ENCODE measurements at places on chromosomes 6 and 20.

DNA sequence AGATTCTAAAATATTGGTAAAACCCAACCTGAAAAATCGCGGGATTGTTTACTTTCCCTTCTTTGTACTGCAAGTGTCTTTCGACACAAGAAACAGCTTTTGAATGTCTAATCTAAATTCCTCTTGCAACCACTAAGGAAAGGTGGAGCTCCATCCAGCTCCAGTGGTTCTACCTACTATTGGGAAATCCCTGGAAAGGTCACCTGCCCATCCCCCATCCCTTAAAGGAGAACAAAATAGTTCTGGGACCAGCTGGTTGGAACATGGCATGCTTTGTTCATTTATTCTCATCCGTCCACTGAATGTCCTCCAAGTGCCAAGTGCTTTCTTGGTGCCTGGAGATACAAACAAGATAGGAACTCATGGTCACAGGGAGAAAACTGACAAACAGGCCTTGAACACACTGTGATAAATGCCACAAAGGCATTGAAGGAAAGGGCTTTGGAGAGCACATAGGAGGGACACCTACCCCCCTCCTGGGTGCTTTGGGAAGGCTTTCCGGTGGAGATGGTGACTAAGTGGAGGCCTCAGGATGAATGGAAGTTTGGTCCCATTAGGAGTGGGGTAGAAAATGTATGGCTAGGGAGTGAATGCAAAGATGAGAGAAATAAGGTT lies 2.3 kb upstream of the CITED2 start:
- DNase-seq: no peak

DNA sequence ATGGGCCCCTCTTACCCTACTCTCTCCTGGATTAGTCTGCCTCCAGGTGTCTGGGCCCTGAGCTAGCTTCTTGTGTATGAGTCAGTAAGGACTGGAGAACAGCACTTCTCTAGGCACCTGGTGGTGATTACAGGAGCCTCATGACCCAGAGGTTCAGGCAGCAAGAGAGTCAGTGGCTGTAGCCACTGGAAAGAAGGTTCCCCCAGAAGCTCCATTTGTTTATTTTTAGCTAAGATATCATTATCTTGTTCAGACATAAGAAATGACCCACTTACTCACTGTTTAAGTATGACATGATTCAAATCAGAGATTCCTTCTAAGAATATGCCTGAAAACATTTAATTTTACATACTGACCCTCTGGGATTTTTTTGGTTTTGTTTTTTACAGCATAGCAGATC lies 23.6 kb upstream of the SLC4A11 start:
- DNase-seq: no peak

DNA sequence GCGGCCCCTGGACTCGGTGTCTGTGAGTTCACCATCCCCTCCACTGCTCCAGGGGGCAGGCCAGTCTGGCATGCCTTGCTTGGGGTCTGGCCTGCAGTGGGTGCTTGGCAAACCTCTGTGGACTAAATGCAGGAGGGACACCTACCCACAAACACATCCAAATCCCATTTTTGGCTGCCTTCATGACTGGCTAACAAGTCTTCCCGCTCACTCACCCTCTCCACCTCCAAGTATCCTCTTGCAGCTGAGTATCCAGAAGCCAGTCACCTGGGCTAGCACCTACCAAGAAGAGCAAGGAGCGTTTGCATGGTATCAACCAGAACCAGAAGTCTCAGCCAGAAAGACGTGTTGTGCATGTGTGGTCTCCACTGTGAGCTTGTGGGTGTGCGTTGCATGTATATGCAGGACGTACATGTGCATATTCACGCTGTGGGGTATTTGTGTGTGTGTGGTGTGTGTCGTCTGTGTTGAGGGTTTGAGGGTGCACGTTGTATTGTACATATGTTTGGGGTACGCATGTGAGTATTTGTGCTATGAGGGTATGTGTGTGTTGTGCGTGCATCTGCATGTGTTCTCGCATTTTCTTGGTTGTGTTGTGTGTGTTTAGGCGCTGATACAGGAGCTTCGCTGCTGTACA lies 5.6 kb upstream of the PMEPA1 start:
- DNase-seq: no peak

GRCh38 chr6:112539355-112539754 lies 192.2 kb downstream of the RFPL4B start:
- no peak for DNase-seq

GRCh38 chr6:33384581-33385020 lies 7.0 kb upstream of the KIFC1 start:
- no peak for DNase-seq

GRCh38 chr20:9514461-9515213 lies at the start of gene LAMP5:
Gene LAMP5, plus strand, starts transcription at chr20:9514590. Its CDS starts 263 bp downstream, at chr20:9514853.
- no peak for DNase-seq

- peak; percentile 14 for DNase-seq
These were observed 520.8 kb downstream of the EPM2A start for GRCh38 chr6:145214570-145214969.

GRCh38 chr20:676315-676937 lies 824 bp upstream of the SCRT2 start:
- no peak for DNase-seq

GRCh38 chr6:167441715-167442206 lies 116.9 kb downstream of the TTLL2 start:
- no peak for DNase-seq

GRCh38 chr6:11987386-11987785 lies 24.7 kb upstream of the HIVEP1 start:
- DNase-seq: no peak

- no peak for DNase-seq
These were observed 20.5 kb downstream of the SIRPA start for GRCh38 chr20:1915725-1916124.

DNA sequence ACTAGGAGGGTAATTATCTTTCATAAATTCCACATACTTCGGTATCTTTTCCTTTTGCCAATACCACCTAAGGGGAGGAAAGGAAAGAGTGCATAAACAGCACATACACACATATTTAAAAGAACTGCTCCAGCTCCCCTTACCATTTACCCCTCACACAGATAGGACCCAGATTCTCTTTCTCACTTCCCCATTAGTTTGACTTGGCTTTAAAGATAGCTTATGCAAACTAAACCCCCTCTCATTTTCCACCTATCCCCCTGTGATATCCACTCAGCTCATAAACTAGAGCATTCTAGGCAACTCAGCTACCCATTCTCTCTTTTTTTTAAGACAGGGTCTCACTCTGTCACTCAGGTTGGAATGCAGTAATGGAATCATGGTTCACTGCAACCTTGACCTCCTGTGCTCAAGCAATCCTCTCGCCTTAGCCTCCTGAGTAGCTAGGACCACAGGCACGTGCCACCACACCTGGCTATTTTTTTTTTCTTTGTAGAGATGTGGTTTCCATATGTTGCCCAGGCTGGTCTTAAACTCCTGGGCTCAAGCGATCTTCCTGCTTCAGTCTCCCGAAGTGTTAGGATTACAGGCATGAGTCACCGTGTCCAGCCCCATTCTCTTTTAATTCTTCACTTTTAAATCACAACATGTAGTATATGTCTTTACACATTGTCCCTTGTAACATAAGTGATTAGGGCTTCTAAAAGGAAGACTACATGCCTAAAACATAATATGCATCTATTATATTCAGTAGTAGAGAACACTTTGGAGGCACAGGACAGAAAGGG lies 4.0 kb downstream of the FUCA2 start:
- no peak for DNase-seq

DNA sequence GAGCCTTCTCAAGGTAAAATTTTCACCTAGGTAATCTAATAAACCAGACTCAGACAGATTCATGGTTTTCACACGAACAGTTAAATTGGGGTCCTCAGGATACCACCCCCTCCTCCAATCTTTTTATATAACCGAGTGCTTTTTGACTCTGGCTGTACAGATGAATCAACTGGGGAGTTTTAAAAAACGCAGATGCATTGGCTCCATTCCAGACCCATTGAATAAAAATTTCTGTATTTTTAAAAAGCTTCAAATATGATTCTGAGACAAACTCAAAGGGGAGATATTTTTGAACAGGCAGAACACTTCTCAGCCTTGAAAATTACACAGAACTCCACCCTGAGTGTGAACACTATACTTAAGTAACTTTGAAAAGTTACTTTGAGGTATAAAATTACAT lies 7.2 kb downstream of the UTRN start:
- no peak for DNase-seq

DNA sequence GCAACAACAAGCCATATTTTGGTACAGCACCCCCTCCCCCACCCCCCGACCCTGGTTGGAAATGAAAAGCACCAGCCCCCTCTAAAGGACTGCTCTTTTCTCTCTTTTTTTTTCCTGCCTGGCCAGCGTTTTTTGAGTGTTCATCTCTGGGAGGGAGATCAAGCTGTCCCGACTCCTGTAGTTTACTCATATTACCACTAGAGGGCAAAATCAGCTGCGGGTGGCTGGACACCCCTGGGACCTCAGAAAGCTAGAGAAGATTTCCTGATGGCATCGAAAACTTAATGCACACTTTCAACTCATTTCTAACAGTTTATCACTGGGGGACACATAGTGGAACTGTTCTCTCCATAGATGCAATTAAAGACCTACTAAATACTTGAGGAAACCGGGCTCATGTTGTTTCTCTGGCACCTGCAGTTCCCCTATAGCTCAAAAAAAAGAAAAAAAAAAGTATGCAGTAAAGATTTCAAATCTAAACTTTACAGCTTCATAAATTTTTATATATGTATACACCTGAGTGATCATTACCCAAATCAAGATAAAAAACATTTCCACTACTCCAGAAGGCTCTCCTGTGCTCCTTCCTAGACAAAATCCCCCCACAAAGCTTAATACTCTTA lies 24.4 kb downstream of the CNBD2 start:
- peak; percentile 40 for DNase-seq

- DNase-seq: peak; percentile 43
These were observed 57.4 kb downstream of the SYTL3 start for GRCh38 chr6:158707120-158707820.

GRCh38 chr6:39211183-39211582 lies 18.1 kb downstream of the KCNK5 start:
- no peak for DNase-seq

DNA sequence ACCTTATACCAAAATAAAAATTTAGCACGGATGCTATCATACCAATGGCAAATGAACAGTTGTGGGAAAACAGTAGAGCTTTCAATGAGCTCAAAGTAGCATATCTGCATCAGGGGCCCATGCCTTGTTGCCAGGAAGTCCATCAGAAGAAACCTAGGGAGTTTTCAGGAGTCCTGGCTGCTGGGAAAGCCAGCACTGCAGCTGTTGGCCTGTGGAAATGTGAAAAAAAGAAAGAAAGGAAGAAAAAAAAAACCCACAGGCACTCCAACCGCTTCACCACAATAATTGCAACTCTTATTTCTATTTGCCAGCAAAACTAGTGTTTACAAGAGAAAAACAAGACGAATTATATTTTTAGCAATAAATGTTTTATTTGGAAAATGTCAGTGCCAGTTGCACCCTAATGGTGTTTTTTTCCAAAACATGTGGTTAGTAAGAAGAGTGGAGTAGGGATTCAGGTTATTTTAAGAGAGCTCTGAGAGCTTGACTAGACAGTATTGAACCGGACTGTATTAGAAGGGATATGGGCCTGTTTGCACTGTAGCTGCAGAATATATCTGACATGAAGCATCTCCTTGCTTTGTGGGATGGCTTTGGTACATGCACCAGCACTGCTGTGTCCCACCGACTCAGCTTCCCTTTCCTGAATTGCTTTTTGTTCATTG lies 137.3 kb downstream of the CCDC170 start:
- no peak for DNase-seq

DNA sequence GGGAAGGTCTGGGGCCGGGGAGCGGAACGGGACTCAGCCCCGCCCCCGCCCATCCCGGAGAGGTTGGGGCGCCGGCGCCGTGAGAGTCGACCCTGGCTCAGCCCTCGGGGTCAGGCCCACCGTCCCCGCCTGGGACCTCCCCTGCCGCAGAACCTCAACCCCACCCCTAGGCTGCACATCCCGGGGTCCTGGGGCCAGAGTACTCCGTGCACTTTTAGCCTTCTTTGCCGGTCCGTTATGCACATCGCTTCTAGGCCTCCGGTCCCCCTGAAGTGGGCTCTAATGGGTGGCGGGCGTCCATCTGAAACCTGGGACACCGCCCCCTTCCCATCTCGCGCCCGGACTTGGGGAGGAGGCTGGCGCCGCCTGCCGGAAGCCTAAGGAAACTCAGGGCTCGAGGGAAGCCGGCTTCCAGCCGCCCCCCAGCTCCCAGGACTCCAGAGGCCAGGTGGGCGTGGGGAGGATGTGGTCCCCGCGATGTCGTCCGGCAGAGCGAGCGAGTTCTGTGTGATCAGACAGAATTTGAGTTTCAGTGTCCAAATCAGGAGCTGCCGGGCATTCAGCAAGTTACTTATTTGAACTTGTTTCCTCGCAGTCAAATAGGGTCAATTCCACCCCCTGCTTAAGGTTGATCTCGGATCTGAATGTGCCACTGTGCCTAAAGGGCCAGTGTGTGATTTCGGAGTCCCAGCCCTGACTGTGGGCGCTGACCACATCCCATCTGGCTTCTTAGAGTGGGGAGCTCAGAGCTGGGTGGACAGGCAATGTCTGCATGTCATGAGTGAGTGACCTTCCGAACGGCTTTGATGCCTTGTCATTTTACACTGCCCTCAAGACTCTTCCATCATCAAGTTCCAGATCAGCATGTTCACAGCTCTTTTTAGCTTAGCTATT lies 47.6 kb downstream of the CPXM1 start:
- no peak for DNase-seq

- no peak for DNase-seq
These were observed 97.1 kb upstream of the FAM8A1 start for GRCh38 chr6:17503051-17503450.

GRCh38 chr6:141140905-141141304 lies 991.8 kb upstream of the GJE1 start:
- DNase-seq: no peak

- DNase-seq: no peak
These were observed 9.7 kb downstream of the TIAM2 start for GRCh38 chr6:155004576-155005372.

DNA sequence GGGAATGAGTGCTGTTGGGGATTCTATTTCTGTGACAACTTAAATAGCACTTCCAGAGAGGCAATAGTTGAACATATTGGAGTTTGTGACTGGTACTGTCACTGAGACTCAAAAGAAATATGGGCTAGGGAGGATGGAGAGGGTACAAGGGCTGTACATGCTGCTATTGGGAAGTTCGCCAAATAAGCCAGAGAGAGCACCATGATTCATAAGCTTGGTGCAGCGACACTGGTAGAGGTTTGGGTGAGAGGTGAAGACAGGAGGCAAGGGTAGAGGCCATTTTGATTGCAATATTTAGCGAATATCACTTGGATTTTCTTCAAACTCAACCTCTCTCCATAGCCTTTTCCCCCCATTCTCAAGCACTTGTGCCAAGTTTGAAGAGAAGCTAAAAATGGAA lies 214.3 kb downstream of the OGFRL1 start:
- DNase-seq: no peak
